Left renal cortex interstitium (tissue), 4 donors: ENCODE measurements at places on chromosomes 13 and 19. TPM values are rescaled to one million over a fixed set of nuclear protein-coding genes. Genes with fewer than 3 reads are reported as not detected.

DNA sequence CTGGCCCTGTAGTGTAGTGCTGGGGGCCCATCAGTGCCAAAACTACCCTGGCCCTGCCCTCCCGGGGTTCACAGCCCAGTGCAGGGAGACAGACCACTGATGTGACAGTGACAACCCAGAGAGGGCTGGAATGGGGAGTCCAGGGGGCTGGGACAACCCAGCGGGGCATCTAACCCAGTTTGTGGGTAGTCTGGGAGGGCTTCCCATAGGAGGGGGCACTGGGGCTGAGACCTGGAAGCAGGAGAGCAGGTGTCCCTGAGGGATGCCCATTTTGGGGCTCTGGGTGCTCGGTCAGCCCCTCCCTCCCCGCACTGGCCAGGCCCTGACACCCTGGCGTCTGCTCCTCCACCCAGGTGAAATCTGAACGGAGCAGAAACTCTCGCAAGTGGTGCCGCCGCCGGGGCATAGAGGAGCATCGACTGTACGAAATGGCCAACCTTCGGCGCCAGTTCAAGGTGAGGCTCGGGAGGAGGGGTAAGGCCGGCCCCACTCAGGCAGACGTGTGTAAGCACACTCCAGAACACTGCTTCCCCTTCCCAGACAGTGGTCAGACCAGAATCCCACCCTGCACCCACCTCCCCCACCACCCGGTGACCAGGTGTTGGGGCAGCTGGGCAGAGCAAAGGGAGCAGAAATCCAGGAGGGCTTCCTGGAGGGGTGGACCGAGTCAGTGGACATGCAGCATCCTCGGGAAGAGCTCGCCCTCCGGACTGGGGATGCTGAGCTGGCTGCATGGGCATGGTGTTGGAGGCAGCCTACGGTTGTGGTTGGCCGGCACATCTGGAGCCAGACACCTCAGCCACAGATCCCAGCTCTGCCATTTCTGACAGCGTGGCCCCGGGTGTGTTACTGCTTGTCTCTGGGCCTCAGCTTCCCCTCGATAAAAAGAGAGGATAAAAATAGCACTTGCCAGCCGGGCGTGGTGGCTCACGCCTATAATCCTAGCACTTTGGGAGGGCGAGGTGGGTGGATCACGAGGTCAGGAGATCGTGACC is 24.4 kb downstream of the DHX34 start:
- no peak for DNase-seq

DNA sequence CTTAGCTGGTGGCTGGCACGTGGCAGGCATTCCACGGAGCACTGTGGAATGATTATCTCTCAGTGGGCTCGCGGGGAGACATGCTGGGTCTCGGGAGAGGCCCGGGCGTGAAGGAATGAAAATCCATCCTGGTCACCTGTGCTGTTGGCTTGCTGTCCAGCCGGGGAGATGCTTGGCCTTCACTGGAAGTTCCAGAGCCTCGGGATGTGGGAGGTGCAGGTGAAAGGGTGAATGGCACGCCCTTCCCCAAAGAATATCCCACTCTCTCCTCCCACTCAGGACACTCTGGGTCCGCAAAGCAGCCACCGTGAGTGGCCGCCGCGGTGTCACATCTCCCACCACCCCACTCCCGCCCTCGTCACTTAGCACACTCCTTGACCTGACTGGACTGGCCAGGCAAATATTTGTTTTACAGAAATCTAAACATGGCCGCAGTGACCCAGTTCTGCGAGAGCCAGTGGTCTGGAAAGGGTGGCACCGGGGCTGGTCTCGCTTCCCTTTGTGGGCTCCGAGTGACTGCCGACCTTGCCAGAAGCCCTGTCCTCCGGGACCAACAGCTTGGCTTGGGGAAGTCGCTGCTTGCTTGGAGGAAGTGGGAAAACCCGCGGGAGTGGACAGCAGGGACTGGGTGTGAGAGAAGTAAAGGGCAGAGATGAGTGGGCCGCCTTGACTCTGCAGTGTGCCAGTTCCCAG is 8.0 kb downstream of the DPP9 start:
- no peak for DNase-seq

- no peak for DNase-seq
Observed at GRCh38 chr13:113855931-113856715, 7.8 kb downstream of the GAS6 start.

DNA sequence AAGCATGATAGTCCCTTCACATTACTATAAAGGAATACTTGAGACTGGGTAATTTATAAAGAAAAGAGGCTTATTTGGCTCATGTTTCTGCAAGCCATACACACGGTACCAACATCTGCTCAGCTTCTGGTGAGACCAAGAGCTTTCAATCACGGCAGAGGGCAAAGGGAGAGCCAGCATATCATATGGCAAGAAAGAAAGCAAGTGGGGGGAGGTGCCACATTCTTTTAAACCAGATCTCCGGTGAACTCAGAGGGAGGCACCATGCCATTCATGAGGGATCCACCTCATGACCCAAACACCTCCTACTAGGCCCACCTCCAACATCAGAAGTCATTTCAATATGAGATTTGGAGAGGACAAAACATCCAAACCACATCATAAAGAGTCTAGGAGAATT is 20.3 kb downstream of the XPO4 start:
- no peak for DNase-seq

DNA sequence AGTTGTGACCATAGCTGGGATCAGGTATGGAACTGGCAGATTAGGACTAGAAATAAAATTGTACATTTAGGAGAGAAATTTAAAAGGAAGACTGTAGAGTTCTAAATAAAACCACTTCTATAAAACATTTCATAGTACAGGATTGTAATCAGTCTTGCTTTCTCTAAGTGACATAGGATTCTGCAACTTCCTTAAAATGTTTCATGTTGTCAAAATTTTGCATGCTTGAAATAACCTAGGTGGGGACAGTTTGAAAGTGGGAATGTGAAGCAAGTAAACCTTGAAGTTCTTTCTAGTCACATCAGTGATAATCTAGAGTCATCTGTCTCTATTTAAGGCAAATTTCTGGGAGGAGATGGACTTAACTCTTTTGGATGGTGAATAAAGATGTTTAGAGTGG is 6.7 kb downstream of the TM9SF2 start:
- no peak for DNase-seq

The PLD3 gene
- polyA plus RNA-seq: 247 TPM

The ZNF555 gene
- 14.3 TPM for polyA plus RNA-seq

The COX6B2 gene
- polyA plus RNA-seq: 0.76 TPM
